Activated CD8-positive, alpha-beta memory T cell treated with anti-CD3 and anti-CD28 coated beads for 24 hours (primary cell): ENCODE measurements at places on chromosomes 11 and 22.
A peak's percentile ranks its signal among the peaks of the same experiment; 100 is the strongest.

GRCh38 chr22:37918580-37919270 is 12.6 kb downstream of the MICALL1 start:
- DNase-seq = no peak

DNA sequence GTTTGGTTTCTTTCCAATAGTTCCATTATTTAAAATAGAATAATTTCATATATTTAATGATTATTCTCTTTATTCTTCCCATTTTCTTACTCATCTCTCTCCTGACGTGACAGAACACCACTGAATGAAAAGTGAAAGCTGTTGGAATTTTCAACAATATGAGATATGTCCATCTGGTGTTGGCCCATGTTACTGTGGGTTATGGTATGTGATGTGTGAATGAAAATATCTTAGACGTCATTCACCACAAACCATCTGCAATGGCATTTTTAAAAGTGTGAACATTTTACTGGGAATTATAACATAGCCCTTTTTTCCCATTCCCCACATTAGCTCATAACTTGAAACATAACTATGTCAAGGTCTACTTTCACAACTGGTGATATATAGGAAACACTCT is 11.3 kb upstream of the OR5M1 start:
- DNase-seq = no peak

GRCh38 chr11:13462901-13463778 is at the start of gene BTBD10:
Gene BTBD10 (minus strand): TSS chr11:13463222. CDS start chr11:13445124, 18,098 bp downstream.
- DNase-seq = peak; percentile 94

GRCh38 chr11:34904421-34904955 is 11.7 kb downstream of the APIP start:
- DNase-seq = no peak

GRCh38 chr22:20040327-20041200 is 19.7 kb downstream of the TANGO2 start:
- DNase-seq = no peak

DNA sequence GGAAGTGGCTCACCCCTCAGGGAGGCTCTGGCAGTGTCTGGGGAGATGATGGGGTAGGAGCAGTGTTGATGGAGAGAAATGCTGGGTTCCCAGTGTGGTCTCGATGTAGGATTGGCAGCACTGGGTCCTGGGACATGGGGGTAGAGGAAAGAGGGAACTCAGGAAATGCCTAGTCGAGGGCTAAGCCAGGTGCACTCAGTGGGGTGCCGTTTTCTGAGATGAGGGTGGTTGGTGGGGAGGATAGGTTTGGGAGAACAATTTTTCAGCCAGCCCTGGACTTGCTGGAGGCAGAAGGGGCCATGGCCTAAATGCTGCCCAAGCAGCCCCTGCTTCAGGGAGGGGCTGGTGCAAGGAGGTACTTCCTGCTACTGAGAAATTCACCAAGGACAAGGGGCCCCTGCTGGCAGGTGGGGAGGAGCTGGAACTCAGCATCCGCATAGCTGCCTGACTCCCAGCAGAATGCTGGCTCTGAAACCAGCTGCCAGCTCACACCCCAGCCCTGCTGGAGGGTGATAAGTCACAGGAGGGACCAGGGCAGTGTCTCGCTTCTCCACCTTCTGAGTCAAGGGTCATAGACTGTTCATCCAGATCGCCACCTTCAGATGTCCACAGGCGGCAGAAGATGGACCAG is 6.0 kb downstream of the CCDC157 start:
- no peak for DNase-seq

- peak; percentile 93 for DNase-seq
Measured at GRCh38 chr11:68213555-68214172, 568 bp upstream of the KMT5B start.

GRCh38 chr11:43747130-43747802 is 66.7 kb downstream of the HSD17B12 start:
- DNase-seq = no peak

DNA sequence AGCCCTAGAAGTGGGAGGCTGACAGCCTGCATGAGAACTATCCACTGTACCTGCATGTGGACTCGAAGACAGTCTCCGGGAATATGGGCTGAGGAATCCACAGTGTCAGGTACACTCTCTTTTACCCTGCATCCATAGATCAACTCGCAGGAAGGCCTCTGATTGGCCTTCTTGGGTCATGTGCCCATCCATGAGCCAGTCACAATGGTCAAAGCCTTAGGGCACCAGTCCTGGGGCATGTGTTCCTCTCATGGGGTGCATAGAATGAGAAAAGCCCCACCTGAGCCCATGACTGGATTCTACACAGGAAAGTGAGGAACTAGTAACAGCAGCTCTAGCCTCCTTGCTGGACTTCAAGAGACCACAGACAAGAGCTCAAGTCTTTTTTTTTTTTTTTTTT is 10.6 kb downstream of the ART1 start:
- no peak for DNase-seq

- no peak for DNase-seq
Measured at GRCh38 chr11:117606211-117606610, 190.8 kb downstream of the DSCAML1 start.

DNA sequence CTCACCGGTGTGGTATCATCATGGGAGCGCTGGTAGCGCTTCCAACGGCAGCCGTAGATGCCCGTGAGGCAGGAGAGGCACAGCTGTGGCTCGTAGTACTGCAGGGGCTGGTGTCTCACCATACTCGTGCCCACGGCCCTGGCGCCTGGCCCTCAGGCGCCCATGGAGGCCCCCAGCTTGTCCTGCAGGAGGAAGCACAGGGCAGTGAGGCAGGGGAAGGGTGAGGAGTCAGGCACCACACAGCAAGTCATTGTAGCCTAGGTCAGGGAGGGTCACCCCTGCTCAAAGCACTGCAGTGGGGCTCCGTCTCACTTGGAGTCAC is 44.6 kb upstream of the KLHL35 start:
- no peak for DNase-seq

DNA sequence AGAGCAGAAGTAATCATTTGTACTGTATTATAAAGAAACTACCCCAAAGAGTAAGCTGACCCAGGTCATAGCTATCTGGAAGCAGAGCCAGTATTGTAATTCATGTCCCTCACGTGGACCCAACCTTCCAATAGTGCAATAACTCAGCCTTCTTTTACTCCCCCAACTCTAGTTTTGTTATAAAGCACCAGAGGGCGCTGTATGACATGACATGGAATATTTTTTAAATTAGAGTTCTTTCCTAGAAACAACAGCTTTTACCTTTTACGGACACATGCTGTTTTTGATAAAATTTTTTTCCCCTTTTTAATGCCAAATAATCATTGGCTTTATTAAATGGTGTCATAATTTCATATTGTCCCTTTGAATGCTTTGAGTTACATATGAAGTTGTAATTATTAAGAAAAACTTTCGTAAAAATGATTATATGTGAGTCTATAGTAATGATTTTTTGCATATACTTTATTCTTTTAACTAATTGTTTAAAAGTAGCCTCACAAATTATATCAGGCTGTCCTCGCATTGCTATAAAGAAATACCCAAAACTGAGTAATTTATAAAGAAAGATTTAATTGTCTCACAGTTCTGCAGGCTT is 76.9 kb downstream of the DKK3 start:
- no peak for DNase-seq

- DNase-seq = no peak
Measured at GRCh38 chr11:18890615-18891014, 48.6 kb downstream of the MRGPRX1 start.

- DNase-seq = no peak
Measured at GRCh38 chr11:46978005-46978491, 41.5 kb downstream of the CSTPP1 start.

GRCh38 chr22:23119494-23120414 is 22.0 kb downstream of the RSPH14 start:
- DNase-seq = peak; percentile 80

GRCh38 chr11:64601605-64602465 is 10.8 kb downstream of the SLC22A12 start:
- no peak for DNase-seq

DNA sequence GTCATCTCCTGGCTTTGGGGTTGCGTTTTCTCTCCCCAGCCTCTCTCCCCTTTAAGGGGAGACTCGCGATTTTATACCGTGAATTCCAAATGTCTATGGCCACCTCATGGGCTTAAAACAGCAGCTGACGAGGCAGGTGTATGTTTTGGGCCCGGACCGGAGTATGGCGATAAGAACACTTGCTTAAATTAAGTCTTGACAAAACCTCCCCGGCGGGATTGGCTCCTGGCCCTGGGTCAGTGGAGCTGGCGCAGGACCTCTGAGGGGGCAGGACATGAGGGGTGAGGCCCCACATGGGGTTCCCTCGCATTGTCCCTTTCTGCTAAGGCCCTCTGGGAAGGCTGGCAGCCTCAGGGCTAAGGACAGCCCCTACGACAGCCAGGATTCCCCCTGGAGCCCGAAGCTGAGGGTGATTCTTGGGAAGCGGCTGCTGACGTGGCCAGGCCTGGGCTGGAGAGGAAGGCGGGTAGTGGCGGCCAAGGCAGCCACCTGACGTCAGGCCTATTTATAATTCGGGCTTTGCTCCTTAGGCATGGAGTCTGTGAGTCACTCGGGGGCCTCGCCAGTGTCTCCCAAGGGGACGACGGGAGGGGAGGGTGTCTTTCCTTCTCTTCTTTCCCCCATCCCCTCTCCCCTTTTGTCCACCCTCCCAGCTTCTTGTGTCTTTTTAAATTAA is 12.7 kb downstream of the MYO18B start:
- DNase-seq = no peak

GRCh38 chr22:30277547-30278344 is 11.1 kb upstream of the OSM start:
- DNase-seq = no peak

DNA sequence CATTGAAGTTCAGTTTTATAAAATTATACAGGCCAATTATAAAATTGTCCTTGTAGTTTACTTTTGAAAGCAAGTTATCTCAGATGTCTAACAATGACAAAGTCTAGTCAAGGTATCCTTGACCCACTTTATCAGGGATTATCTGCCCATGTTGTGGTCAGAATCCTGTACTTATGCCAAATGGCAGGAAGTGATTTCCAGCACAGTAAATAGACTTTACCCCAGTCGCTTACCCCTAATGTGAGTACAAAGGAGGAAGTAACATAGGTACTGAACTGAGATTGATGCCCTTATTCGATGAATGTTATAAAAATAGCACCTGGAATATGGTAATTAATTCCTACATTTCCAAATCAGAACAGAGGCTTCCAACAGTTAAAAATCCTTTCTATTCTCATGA is 355.7 kb downstream of the CNTN5 start:
- no peak for DNase-seq

- no peak for DNase-seq
Measured at GRCh38 chr11:12798609-12799011, 124.4 kb downstream of the TEAD1 start.

DNA sequence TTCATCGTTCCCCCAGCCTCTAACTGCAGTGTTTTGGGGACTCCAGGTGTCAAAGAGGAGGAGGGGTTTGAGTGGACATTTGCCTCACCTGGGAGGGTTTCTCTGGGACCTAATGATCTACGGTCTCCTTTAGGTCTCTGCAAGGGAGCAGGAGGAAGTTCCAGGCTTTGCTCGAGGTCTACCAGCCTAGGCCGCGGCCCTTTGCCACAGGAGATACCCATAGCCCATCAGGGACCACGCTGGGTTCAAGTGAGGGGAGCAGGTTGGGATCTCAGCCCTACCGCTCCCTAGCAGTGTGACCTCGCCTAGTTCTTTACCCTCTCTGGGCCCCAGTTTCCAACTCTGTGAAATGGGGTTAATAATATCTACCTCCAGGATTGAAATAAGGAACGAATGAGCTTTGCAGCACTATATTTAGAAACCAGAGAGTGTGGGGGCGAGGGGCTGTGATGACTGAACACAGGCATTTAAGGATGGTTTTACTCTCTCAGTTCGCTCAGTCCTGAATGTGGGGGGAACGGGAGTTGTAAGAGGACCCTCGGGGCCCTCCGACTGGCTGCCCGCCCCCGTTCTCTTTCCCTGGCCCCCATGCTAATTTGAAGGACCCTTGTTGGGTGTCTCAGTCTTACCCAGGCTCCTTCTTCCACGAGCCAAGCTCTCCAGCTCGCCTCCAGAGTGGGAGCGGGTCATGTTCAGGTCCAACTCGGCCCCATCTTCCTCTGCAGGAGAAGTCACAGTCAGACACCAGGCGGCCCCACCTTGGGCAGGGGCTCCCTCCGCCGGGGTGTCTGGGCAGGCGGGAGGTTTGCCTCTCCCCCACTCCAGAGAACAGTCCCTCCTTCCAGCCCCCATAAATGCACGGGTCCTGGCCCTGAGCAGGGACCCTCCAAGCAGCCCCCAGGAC is 11.7 kb downstream of the PDGFB start:
- DNase-seq = no peak

GRCh38 chr22:44968736-44969135 is 41.1 kb downstream of the PHF21B start:
- no peak for DNase-seq

DNA sequence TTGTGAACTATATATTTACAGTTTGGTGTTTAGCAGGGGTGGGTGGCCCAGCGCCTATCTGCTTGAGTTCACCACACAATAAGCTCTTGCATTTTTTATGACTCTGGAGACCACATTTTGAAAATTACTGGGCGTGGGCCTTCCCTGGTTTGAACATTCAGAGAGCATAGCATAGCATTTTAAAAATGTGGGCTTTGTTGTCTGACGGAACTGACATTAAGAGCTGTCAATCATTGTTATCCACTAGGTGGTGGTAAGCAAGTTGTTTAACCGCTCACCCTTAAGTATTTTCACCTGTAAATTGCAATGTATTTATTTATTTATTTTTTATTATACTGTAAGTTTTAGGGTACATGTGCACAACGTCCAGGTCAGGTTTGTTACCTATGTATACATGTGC is 1.0 kb downstream of the NLRP14 start:
- no peak for DNase-seq

DNA sequence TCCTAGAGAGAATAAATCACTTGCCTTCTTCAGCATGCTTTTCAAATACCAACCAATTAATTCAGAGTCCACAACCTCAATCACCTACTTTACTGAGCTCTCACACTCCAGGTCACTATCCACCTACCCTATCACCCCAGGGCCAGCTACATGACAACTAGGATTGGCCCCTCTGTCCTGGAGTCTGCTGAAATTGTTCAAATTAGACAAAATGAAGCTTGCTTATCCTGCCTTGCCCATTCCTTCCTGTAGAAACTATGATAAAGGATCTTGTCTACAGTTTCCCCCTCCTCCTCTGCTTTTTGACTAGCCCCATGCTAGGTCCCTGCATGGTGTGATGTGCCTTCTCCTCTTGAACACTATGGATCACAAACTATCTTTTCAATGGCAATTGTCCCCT is 94.5 kb downstream of the JRKL start:
- DNase-seq = no peak
